HTR-8/SVneo (cell line): ENCODE measurements at places on chromosomes 6 and 20.

- DNase-seq, result no peak
Observed at GRCh38 chr6:98532004-98532403, 302.4 kb upstream of the POU3F2 start.

DNA sequence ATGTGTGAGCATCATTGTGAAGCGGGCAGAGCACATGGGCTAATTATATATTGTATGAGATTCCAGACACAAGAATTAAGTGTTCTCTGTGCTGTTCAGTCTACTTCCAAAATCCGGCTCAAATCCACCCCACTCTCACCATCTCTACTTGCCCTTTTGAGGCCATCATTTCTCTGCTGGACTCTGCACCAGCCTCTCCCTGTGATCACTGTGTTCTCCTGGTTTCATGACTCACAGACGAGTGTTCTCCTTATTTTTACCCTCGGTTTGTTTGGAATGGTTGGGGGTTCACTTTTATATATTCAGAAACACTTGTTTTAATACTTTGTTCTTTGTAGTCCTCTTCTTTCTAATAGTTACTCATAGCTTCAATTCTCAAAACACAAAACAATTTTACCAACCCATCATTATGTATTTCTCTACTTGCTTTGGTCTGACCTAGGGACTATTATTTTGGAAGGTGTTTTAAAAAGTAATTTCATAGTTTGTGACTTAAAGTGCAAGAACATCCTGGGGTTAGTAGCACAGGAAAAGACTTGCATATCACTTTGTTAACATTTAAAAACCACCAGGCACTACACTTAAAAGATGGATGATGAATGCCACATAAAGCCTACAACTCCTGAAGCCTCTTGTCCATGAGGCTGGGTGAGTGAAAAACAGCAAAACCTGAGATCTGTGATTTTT, 82.7 kb downstream of the UST start:
- DNase-seq, result no peak

DNA sequence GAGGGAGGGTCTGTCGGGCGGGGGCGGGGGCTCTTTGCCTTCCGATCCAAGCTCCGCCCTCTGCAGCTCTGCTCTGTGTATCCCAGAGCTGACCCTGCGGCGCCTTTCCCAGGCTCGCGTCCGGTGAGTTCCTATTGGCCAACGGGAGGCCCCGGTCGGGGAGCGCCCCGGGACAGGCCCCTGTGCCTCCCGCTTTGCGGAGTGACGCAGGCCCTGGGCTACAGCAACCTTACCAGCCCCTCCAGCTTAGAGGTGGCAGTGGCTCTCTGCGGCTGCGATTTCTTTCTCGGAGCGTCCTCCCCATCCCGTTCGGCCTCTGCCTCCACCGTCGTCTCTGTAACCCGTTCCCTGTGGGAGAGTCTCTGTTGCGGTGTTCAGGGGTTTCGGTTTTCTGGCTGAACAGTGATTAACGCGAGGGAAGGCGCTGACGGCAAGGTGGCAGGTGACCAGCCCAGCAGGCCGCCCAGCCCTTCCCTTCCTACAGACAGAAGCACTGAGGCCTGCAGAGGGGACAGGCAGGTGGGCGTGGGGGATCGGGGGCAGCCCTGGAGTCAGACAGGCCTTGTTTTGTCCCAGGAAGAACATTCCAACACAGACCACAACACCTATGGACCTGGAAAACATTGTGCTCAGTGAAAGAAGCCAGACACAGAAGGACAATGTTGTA, 18.1 kb upstream of the CEBPB start:
- DNase-seq, result peak; percentile 99

- DNase-seq, result no peak
Observed at GRCh38 chr6:164085091-164086075, 670.9 kb downstream of the QKI start.

DNA sequence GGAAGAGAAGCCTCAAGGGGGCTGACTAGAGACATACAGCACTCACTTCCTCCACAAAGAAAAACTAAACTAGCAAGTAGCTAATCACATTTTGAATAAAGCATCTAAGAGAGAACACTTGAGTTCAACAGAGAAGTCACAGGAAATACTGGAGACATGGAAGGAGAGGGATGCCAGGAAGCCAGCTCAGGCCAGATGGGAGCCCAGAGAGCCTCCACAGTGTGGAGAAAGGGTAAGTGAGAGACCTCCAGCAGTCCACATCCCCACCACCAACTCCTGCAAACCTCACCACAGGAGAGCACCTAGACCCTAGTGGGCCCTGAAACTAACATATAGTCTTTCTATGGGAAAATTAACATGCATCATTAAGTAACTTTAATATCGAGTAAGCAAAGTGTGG, 79.2 kb downstream of the EPM2A start:
- DNase-seq, result no peak

- DNase-seq, result no peak
Observed at GRCh38 chr6:56657354-56657753, 14.7 kb upstream of the DST start.

- DNase-seq, result no peak
Observed at GRCh38 chr20:57540890-57541580, 16.1 kb upstream of the CTCFL start.

- DNase-seq, result no peak
Observed at GRCh38 chr20:53020834-53021233, 48.7 kb downstream of the TSHZ2 start.

DNA sequence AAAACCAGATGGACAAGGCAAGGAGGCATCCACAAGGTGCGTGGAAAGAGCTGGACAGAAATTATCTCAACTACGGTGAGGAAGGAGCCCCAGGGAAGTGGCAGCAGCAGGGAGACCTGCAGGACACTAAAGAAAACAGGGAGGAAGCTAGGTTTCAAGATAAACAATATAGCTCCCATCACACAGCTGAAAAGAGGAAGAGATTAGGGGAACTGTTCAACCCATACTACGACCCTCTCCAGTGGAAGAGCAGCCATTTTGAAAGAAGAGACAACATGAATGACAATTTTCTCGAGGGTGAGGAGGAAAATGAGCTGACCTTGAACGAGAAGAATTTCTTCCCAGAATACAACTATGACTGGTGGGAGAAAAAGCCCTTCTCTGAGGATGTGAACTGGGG, 26.8 kb downstream of the TRMT6 start:
- no peak for DNase-seq

GRCh38 chr6:132465530-132466485, 47.1 kb downstream of the STX7 start:
- no peak for DNase-seq

DNA sequence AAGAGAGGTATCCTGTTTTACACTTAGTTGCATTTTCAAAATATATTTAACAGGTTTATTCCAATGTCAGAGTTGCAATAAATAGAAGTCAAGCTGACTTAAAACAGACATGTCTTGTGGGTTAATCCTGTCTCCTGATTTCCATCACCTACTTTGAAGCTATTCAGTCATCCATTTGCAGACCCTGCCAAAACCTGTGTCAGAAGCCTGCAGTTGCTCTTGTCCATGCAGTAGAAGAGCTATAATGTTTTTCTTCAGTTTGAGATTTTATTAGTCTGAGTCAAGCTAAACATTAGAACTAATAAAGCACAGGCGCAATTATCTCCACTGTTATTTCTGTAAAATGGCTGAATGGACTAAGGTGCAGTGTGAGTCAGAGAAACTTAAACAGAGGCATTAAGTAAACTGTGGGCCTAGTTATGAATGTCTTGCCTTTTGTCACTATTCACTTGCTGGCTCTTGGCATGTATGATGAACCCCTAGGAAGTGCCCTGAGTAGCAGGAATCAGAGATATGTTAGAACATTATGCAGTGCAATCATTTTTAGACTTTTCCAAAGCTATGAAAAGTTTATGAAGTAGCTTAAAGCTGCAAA, 11.0 kb upstream of the HDGFL1 start:
- DNase-seq, result no peak

GRCh38 chr6:15109338-15110090, 136.4 kb upstream of the JARID2 start:
- no peak for DNase-seq

DNA sequence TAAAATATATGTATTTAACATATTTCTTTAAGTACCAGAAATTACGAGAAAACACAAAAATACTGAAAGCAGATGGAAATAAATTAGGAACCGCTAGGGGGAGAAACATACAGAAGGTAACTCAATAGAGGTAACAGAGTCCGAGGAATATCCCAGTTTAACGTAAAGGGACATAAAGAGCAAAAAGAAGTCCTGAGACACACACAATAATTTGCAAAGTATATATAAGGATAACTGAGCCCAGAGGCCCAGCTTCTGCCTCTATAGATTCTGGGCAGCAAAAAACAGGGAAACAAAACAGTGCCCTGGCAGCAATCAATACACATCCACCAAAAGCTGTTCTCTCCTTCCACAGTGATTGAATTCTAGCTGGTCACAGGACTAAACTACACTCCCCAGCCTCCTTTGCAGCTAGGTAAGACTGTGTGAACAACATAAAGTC, 15.1 kb downstream of the TBC1D32 start:
- no peak for DNase-seq

DNA sequence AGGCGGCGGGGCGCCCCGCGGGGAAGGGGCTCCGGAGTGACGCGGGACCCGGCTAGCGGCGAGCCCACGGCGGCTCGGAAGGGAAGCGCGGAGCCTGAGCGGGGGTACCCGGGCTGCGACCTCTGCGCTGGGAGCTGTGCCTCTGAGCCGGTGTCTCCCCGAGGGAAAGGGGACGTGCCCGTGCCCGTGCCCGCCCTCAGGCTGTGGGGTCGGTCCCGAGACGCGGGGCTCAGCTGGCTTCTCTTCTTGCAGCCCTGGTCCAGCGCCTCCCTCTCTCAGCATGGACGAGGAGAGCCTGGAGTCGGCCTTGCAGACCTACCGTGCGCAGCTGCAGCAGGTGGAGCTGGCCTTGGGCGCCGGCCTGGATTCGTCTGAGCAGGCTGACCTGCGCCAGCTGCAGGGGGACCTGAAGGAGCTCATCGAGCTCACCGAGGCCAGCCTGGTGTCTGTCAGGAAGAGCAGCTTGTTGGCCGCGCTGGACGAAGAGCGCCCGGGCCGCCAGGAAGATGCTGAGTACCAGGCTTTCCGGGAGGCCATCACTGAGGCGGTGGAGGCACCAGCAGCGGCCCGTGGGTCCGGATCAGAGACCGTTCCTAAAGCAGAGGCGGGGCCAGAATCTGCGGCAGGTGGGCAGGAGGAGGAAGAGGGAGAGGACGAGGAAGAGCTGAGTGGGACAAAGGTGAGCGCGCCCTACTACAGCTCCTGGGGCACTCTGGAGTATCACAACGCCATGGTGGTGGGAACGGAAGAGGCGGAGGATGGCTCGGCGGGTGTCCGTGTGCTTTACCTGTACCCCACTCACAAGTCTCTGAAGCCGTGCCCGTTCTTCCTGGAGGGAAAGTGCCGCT, 686 bp downstream of the ZGPAT start:
- no peak for DNase-seq

DNA sequence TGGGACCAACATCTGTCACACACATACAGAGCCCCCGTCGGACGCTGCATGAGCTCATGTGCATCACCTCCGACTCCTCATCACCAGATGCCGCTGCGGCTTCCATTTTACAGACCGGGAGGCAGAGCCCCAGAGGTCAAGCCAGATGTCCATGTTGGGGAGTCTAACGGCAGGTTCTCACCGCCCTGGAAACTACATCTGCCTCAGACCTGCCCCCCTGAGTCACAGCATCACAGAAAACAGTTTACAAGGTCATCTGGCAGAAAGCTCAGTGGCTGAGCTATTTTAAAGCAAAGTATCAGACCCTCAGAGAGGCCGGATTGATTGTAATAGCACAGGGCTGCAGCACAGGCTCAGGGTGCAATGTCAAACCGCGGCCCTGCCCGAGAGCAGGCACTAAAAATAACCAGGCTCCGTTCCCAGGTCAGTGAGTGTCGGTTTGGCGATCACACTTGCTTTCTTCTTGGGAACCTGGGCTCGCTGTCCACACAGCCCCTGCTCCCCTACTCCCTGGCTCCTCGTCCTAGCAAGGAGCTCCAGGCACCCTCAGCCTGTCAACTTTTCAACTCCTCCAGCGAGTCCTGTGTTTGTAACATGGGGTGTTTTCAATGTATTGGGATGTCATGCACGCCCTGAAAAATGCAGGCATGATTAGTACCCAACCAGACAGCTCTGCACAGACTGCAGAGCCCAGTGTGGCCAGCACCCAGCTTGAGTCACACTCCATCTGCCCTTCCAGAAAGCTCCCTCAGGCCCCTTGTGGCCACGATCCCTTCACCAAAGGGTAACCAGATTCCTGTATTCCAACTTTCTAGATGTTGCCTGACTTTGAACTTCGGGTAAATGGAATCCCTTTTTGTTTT, 264.5 kb downstream of the CDH4 start:
- DNase-seq, result no peak

DNA sequence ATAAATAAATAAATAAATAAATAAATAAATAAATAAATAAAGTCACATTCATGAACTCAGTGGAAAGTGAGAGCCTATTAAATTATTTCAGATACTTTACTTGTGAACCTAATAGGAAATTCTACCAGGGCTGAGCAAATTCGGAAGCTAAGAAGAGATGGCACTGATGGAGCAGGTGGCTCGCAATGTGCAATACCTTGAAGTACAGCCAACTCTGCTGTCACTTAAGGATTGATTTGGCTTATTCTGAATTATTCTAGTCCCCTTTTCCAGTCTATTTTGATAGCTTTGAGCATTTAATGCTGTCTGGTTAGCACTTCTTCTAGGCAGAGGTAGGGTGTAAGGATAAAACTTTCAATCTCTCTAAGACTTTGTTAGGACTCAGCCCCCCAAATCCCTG, 395.8 kb upstream of the PLCB4 start:
- no peak for DNase-seq

DNA sequence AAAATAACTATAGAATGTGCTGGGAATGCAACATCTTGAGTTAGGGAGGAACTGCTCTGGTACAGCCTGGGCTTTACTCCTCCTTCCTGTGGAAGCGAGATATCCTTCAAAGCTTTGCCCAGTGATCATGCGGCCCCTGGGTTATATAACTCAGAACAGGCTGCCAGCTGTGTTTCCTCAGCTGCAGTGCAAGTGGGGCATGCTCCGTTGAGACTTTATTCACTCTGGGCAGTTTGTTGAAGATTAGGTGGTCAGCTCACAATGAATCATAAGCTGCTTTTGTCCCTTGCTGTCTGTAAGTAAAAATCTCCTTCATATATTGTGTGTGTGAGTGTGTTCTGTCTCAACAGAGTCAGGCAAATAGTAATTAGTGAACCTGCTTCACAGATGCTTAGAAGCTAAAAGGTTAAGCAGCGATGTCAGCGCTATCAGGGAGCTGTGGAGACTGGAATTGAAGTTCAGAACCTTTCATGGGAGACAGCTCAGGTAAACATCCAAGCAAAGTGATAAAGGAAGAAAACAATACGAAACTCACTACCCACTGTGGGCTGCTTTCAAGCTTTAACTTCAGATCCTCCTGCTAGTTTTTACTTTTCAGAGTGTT, 688.4 kb downstream of the HTR1B start:
- no peak for DNase-seq

DNA sequence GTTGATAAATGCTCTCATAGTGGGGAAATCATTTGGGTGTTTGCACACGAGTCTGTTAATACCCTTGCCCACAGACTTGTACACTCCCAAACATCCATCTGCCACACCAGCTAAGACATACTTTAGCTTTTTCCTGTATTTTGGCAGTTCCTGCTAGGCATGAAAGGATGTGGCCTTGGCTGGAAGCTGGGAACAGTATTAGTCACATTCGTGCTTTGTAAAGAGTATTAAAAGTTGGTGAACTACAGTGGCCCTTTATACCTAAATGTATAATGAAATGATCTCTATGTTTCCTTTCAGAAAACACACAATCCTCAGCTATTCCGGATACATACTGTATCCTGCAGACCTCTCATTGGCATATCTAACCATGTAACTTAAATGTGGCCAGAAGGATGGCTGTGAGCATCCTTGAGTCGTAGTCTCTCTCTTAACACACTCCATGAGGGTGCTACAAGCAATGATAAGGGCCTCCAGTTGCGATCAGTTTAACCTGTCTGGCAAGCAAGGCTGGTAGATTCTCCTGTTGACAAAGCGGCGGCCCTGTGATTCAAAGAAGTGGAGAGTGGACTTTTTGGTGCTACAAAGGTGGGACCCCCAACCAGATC, 1.5 kb downstream of the LEMD2 start:
- no peak for DNase-seq
